ENCODE measurements at places on chromosomes 5 and 9. TPM values are rescaled to one million over a fixed set of nuclear protein-coding genes. Genes with fewer than 3 reads are reported as not detected.

DNA sequence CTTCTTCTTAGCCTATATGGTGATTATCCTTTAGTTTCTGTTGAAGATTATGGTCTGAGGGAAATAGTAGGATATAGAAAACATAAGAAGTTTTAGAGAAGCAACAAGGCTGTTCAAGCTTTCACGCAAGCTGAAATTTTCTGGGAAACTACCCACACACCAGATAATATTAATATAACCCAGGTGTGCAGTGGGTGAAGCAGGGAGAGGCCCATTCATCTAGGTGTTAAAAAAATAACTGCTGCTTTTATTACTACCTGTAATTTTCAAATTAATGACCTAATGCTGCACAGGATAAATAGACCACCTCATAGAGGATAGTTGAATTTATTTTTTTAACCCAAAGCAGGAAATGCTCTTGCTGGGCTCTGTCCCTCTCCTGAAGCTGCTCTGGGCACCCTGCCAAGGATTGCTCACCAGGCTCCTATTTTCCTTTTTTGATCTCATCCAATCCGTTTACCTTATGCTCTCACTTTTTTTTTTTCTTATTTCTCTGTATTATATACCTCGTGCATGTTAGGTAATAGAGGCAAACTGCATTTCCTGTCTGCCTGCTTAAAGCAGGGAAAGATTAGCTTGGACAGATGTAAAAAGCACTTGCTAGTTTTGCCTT lies 124.3 kb upstream of the SLC12A2 start:
- no peak overlapping the region for H3K4me3 ChIP-seq
- H3K36me3 ChIP-seq = no peaks in the 10 kb centered on the region
- H3K27me3 ChIP-seq = no peaks in the 10 kb centered on the region
- DNase-seq = no peak
- H3K4me1 ChIP-seq = no peaks in the 10 kb centered on the region
- H3K27ac ChIP-seq = no peak overlapping the region

DNA sequence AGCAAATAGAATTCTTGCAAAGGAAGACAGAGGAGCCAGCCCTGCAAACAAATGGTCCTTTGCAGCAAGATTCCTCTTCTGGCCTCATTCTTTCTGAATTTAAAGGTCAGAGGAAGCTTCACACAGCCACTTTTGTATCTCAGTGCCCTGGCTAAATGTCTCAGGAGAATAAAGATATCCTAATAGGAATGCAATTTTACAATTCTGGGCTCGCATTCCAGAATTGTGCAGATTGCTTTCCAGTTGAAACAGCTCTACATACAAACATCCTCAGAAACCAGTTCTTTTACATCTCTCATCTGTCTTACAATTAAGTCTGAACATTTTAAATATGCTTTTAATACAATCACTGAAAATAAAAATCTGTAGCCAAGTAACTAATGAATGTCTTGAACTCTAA lies 14.6 kb upstream of the ACOT12 start:
- no peak for DNase-seq
- no peaks in the 10 kb centered on the region for H3K36me3 ChIP-seq
- H3K4me3 ChIP-seq = no peak overlapping the region
- no peaks in the 10 kb centered on the region for H3K4me1 ChIP-seq
- H3K27me3 ChIP-seq = no peaks in the 10 kb centered on the region
- H3K27ac ChIP-seq = no peak overlapping the region

The ARL14EPL gene
- total RNA-seq = not detected

GRCh38 chr5:165560648-165561047 lies 2055.2 kb downstream of the MAT2B start:
- H3K36me3 ChIP-seq = no peaks in the 10 kb centered on the region
- H3K4me3 ChIP-seq = no peak overlapping the region
- H3K4me1 ChIP-seq = no peaks in the 10 kb centered on the region
- no peak overlapping the region for H3K27ac ChIP-seq
- DNase-seq = no peak

DNA sequence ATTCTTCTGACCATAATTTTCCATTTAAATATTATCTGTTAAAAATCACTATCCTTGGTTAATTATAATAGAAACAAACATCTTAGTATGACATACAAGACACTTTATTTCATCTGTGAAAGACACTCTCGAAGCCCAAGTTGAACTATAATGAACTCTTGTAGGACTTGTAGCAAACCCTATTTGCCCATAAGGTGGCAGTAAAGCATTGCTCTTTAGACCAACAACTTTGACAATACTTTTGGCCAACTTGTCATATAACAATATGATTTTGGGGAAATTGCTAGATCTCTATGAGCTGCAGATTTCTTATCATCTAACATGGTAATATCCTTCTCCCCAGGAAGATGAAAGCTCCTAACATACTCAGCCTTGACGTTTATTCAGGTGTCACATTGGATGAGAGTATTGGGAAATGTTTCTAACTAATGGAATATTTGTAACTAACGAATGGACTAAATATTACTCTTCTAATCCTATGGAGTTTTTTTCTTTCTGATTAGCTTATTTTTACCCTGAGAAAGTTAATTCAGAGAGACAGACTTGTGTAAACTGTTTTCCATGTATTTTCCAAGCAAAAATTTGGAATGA lies 11.0 kb downstream of the SPINK14 start:
- no peak for DNase-seq
- no peak overlapping the region for H3K27ac ChIP-seq
- H3K4me3 ChIP-seq = no peak overlapping the region
- no peaks in the 10 kb centered on the region for H3K36me3 ChIP-seq

DNA sequence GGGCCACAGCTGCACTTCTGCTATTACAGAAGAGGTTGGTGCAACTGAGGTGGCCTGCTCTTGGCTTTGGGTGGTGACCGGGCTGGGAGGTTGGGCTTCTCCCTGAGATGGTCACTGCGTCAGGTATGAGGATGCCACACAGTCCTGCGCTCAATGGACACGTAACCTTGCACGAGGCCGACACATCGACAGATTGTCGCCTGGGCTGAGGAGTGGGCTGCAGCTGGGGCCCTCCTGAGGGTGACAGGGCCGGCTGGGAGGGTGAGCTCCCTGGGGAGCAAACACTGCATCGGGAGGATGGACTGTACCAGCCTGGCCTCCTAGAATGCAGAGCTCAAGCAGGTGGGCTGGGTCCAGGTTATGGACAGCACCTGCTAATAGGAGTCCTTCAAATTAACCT lies 261.1 kb upstream of the ADAMTS16 start:
- H3K4me3 ChIP-seq = no peak overlapping the region
- H3K27ac ChIP-seq = no peak overlapping the region
- H3K36me3 ChIP-seq = no peaks in the 10 kb centered on the region
- no peaks in the 10 kb centered on the region for H3K27me3 ChIP-seq
- no peak for DNase-seq
- no peaks in the 10 kb centered on the region for H3K4me1 ChIP-seq

GRCh38 chr5:14242871-14243383 lies 99.8 kb downstream of the TRIO start:
- H3K4me3 ChIP-seq = no peak overlapping the region
- no peaks in the 10 kb centered on the region for H3K36me3 ChIP-seq
- no peak overlapping the region for H3K27ac ChIP-seq
- DNase-seq = no peak
- peaks cover 27% of the 10 kb centered on the region for H3K4me1 ChIP-seq

GRCh38 chr9:120350596-120350995 lies 229.4 kb downstream of the CDK5RAP2 start:
- no peaks in the 10 kb centered on the region for H3K36me3 ChIP-seq
- H3K27me3 ChIP-seq = no peaks in the 10 kb centered on the region
- DNase-seq = no peak
- peaks cover 8% of the 10 kb centered on the region for H3K4me1 ChIP-seq
- H3K4me3 ChIP-seq = no peak overlapping the region

DNA sequence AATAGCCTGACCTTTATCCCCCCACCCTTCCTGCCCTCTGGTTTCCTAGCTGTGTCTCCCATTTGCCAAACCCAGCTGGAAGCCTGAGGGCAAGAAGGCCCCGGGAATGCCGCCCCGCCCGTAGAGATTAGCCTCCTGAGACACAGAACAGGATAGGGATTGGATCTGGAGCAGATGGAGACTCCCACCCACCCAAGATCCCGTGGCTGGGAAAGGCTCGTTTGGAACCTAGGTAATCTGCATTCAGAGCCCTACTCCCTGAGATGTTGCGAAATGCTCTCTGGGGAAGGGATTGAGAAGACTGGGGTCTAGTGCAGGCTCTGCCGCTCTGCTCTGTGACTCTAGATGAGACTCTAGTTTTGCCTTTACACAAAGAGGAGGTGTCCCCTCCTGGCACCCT lies 10.9 kb downstream of the AQP3 start:
- H3K36me3 ChIP-seq = no peaks in the 10 kb centered on the region
- no peaks in the 10 kb centered on the region for H3K27me3 ChIP-seq
- no peak overlapping the region for H3K4me3 ChIP-seq

The FBXL7 gene
- 17.8 TPM for total RNA-seq

The KCNT1 gene
- total RNA-seq = 0.13 TPM

DNA sequence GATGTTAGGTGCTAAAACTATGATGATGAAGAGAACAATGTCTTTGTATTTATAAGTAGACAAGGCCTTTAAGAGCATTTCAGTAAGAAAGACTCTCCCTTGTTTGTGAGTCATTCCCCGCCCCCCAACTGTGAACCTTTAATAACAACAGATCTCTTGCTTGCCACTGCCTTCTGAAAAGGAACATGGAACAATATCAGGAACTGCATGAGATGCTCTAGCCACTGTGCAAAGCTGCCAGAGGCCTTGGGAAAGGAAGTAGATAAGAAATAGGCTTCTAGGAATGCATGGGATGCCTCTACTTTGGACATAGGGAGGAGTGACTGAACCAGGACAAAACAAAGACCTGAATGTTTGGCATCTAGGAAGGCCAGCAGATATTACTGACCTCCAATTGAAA lies 296.1 kb upstream of the MPDZ start:
- no peaks in the 10 kb centered on the region for H3K36me3 ChIP-seq
- H3K4me1 ChIP-seq = peaks cover 3% of the 10 kb centered on the region
- H3K27ac ChIP-seq = no peak overlapping the region
- no peak for DNase-seq
- no peaks in the 10 kb centered on the region for H3K27me3 ChIP-seq
- no peak overlapping the region for H3K4me3 ChIP-seq

DNA sequence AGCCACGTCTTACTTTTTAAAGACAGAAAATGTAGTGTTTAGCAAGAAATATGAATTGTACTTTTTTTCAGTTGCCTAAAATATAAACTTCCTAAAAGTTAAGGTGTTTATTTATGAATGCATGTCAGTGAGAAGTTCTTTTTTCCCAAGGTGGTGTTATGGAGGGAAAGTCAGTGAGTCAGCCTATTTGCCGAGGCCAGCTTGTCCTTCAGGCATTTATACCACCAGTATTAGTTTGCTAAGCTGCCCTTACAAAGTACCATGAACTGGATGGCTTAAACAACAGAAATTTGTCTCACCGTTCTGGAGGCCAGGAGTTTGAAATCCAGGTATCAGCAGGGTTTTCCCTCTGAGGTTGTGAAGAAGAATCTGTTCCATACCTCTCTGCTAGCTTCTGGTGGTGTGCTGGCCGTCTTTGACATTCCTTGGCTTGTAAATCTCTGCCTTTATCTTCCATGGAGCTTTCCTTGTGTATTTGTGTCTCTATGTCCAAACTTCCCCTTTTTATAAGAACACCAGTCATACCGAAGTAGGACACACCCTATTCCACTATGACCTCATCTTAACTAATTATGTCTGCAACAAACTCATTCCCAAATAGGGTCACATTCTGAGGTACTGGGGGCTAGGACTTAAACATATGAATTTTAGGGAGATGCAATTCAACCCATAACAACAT lies 38.4 kb downstream of the PRKACG start:
- H3K4me3 ChIP-seq = no peak overlapping the region
- no peak for DNase-seq
- no peaks in the 10 kb centered on the region for H3K36me3 ChIP-seq
- H3K27ac ChIP-seq = no peak overlapping the region
- no peaks in the 10 kb centered on the region for H3K4me1 ChIP-seq

DNA sequence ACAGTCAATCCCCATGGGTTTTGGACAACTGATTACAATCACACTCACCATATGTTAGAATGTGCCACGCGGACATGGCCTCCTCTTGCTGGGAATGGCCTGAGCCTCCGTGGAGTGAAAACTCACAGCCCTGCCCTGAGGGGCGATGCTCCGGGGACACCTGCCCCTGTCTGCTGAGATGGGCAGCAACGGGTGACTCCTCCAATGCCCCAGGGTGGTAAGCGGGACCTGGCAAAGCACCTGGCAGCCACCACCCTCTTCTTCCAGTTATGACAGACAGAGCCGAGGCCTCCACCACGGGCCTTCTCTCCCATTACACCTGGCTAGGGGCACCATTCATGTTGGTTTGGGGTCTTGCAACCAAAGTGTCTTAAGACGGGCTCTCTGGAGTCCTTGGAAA lies 94.9 kb upstream of the COL5A1 start:
- no peaks in the 10 kb centered on the region for H3K36me3 ChIP-seq
- H3K4me1 ChIP-seq = peaks cover 3% of the 10 kb centered on the region
- no peak overlapping the region for H3K27ac ChIP-seq
- no peak overlapping the region for H3K4me3 ChIP-seq
- H3K27me3 ChIP-seq = no peaks in the 10 kb centered on the region

GRCh38 chr5:123916345-123917121 lies 404.6 kb downstream of the CSNK1G3 start:
- no peak for DNase-seq
- H3K4me3 ChIP-seq = no peak overlapping the region
- no peaks in the 10 kb centered on the region for H3K36me3 ChIP-seq
- H3K27ac ChIP-seq = no peak overlapping the region
- no peaks in the 10 kb centered on the region for H3K4me1 ChIP-seq
- H3K27me3 ChIP-seq = no peaks in the 10 kb centered on the region

DNA sequence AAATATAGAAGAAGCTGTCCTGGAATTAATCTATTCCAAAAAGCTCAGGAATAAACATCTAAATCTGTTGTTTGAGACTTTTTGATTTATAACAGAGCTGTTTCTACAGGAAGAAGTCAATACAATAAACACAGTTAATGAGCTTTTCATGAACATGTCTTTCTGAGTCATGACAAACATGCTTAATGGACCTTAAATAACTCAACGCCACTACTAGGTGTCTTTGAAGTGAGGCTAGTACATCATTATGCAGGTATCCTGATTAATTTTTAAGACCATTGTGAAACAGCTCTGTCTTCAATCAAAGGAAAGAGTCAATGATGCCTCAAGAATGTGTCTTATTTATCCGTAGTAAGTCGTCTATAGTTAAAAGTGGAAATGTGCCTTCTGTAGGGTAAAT lies 131.6 kb downstream of the GABRB2 start:
- no peaks in the 10 kb centered on the region for H3K27me3 ChIP-seq
- no peaks in the 10 kb centered on the region for H3K36me3 ChIP-seq
- H3K27ac ChIP-seq = no peak overlapping the region

DNA sequence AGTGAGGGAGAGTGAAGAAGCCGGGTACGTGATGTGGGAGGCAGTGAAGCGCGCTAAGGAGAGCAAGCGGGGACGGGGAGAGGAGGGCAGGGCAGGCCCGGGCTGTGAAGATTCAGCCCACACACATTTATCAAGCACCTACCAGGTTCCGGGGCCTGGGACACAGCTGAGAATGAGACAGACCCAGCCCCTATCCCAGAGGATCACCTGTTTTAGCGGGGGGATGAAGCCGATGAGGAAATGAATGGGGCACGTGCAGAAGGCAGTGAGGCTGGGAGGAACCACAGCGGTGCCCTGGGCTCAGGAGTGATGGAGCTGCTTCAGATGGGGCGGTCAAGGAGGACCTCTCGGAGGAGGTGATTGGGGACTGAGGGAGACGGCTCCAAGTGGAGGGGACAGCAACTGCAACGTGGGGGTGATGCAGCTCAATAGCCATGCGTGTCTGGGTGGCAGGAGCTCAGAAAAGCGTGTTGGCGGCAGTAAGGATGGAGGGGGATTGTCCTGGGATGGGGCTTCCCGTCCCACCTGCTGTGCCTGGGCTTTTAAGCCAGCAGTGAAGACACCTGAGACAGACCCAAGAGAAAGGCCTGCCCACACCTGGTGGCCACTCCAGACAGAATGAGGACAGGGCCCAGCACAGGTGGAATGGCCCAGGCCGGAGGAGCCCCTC lies 77.5 kb upstream of the UNC5A start:
- H3K27me3 ChIP-seq = peaks cover 2% of the 10 kb centered on the region
- no peak for DNase-seq
- H3K27ac ChIP-seq = no peak overlapping the region
- no peak overlapping the region for H3K4me3 ChIP-seq
- no peaks in the 10 kb centered on the region for H3K4me1 ChIP-seq

The CENPP gene
- total RNA-seq = 9.9 TPM
